ENCODE measurements at places on chromosomes 1 and 21.

GRCh38 chr1:7582460-7582972 lies 188.6 kb upstream of the VAMP3 start:
- no peak for DNase-seq

DNA sequence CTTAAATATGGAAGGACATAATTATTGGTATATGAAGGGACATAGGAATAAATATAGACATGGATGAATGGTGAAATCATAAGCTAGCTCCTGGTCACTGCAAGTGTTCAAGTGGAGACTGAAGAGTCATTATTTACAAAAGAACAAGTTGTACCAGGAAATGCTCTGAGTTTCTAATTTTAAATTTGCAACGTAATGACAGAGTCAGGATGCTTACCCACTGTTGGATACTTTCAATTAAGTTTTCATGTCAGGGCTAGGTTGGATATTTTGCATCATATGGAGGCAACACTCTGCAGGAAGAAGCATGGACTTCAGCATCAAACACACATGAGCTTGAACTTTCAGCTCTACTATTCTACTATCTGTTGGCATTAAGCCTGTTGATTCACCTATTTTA lies 499.6 kb upstream of the C1orf87 start:
- DNase-seq = no peak

GRCh38 chr1:205519541-205520131 lies 15.2 kb downstream of the CDK18 start:
- no peak for DNase-seq

GRCh38 chr1:224127925-224128819 lies 14.3 kb downstream of the FBXO28 start:
- no peak for DNase-seq

DNA sequence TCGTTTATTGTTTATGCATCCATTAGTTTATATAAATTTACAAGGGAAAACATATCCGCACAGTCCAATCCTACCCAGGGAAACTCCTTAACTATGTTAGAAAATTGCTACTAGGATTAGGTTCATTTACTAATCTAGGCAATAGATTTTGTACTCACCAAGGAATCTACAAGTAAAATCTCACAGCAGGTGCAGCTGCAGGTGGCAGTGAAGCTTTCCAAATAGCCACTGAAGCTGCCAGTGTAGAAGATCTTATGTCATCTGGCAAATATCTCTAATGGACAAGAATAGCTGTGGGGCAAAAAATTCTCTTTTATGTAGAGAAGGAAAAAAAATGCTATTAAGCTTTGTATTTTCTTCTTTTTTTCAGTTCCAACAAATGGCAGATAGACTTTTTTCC lies 963.4 kb upstream of the ADGRL4 start:
- DNase-seq = no peak

GRCh38 chr1:62613890-62614289 lies 16.6 kb downstream of the ANGPTL3 start:
- DNase-seq = no peak
